Activated CD8-positive, alpha-beta T cell treated with anti-CD3 and anti-CD28 coated beads, Interleukin-2, amount 10 ng/mL, durations not matched to agents 7 days and 5 days (primary cell): ENCODE measurements at places on chromosomes 16 and 17. TPM values are rescaled to one million over a fixed set of nuclear protein-coding genes. Genes with fewer than 3 reads are reported as not detected.
A peak's percentile ranks its signal among the peaks of the same experiment; 100 is the strongest.

SULT1A1 gene
- 11.8 TPM for total RNA-seq

DNA sequence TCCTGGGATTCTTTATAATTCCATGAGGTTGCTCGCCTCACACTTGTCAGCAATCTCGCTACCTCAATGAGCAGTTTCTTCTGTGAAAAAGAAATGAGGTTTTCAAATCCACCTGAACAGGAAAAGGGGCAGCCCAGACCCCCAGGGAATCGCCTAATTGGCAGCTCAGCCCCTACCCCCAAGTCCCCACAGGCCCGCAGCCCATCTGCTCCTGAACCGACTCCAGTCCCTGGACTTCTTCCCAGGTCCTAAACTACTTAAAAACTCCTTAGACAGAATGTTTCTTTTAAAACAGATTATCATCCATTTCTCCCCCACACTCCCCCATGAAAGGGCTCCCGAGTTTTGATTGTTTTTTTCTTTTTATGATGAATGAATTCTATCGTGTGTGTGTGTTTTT is 89.8 kb downstream of the PMP22 start:
- no peak for DNase-seq

DNA sequence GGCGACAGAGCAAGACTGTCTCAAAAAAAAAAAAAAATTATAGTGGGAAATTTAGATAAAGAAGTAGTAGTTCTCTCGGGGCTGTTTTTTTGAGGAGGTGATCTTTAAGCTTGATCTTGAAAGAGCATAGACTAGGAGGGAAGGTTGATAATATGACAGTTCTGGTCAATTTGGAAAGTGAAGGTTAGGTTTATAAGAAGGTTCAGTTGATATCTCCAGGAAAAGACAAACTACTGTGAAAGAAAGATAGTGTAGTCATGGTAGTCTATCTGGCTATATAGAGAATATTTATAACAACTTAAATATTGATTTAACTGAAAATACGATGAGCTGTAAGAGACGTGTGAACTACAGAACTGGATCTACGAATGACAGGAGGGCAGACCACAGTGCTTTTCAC is 3.1 kb downstream of the ATF7IP2 start:
- no peak for DNase-seq

DNA sequence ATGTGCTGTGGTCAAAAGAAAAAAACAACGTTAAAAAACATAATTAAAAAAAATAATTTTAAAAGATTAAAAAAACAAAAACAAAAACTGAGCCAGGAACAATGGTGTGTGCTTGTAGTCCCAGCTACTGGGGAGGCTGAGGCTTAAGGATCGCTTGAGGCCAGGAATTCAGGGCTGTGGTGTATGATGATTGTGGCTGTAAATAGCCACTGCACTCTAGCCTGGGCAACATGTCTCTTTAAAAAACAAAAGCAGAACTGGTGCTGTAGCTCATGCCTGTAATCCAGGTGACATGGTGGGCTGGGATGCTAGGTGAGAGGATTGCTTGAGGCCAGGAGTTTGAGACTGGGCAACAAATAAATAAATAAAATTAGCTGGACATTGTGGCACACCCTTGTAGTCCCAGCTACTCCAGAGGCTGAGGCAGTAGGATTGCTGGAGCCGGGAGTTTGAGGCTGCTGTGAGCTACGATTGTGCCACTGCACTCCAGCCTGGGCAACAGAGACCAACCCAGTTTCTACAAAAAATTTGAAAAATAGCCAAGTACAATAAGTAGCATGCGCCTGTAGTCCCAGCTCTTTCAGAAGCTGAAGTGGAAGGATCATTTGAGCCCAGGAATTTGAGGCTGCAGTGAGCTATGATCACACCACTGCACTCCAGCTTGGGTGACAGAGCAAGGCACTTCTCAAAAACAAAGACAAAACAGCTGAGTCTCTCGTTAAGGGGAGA is 43.6 kb downstream of the NFATC3 start:
- no peak for DNase-seq

DNA sequence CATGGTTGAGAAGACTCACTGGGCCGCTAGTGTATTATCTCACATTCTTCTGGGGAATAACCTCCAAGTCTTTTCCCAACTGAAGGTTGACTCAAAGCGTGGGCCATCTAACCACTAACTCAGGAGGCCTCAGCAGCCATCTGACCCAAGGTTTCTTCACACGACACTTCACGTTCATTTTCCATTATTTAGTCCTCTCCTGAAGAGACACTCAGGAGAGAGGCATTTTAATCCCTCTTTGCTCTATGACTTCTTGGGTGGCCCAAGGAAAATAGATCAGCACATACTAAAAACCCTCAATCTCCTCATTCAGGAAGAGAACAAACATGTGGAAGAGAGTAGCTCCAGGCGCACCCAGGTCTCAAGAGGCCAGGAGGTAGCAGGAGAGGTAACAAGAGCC is 252.8 kb upstream of the FOXF1 start:
- DNase-seq: no peak

DNA sequence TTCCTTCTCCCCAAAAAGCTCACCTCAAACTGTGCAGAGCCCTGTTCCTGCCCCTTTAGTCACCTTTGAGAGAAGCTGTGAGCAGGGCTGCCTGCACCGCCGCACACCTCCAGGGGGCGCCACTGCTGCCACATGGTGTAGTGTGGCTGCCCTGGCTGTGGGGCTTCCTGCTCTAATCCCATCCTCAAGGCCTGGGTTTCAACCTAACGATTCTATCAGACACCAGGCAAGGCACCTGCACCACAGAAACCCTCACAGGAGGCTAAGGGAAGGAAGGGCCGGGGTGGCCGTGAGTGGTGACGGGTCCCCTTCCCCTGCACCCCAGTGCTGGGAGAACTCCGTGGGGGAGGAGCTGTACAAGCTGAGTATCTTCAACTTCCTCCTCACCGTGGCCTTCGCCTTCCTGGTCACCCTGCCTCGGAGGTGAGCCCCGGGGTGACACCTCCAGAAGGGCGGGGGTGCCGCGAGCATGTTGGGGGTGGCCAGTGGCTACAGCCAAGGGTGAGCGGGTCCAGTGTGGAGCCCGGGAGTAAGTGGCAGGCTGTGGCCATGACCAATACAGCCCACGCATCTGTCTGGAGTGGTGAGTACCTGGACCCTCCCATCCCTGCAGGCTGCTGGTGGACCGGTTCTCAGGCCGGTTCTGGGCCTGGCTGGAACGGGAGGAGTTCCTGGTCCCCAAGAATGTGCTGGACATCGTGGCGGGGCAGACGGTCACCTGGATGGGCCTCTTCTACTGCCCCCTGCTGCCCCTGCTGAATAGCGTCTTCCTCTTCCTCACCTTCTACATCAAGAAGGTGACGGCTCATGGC is 7.0 kb downstream of the TMC8 start:
- peak; percentile 73 for DNase-seq

GRCh38 chr17:50055426-50056216 is at the start of gene ITGA3:
Gene ITGA3 (plus strand): TSS chr17:50056110. CDS start chr17:50056440, 330 bp downstream.
- DNase-seq: peak; percentile 71

- no peak for DNase-seq
Measured at GRCh38 chr17:31583772-31584356, 192.4 kb downstream of the RAB11FIP4 start.

DNA sequence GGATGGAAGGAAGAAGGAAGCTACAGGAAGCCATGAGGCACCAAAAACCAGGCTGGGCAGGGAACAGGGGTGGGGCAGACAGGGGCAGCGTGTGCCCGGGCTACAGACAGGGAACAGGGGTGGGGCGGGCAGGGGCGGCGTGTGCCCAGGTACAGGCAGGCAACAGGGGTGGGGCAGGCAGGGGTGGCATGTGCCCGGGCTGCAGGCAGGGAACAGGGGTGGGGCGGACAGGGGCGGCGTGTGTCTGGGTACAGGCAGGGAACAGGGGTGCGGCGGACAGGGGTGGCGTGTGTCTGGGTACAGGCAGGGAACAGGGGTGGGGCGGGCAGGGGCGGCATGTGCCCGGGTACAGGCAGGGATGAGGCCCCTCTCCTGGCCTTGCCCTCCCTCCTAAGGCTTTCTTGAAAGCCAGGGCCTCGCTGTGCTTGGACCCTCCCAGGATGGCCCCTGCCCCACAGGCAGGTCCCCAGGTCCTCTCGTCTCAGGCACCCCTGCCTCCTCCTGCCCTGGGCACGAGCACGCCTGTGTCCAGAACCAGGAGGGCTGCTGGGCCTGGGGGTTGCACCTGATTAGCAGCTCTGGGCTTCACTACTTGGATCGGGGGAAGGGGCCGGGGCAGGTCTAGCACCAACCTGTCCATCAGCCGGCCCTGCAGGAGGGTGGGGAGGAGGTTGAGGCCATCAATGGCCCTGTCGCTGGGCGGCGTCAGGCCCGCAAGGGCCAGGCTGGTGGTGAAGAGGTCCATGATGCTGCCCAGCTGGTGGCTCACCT is 14.5 kb upstream of the APRT start:
- DNase-seq: no peak

DNA sequence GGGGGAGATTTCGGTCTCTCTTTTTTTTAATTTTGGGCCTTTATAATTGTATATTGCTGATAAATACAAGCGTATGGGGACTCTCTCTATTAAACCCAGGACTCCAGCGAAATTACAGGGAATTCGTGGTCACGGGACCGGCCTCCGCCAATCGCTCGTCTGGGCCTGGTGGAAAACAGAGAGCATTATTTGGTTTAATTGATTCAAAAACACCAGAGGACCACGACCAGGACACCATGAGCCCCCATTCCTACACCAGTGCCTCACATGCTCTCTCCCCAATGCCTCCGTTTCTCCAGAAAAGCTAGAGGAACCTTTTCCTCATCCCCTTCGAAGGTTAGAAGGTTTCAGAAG is at the start of gene HOXB2:
HOXB2 (minus strand) TSS at position 88 of the 354 bp plus-strand sequence. CDS start 198 bp downstream, outside the sequence.
- DNase-seq: no peak

GRCh38 chr16:15972046-15972868 is 22.8 kb downstream of the ABCC1 start:
- DNase-seq: no peak
